ENCODE measurements at places on chromosomes 7 and 10.

GRCh38 chr10:102431452-102432124, 786 bp downstream of the CUEDC2 start:
- DNase-seq: no peak

DNA sequence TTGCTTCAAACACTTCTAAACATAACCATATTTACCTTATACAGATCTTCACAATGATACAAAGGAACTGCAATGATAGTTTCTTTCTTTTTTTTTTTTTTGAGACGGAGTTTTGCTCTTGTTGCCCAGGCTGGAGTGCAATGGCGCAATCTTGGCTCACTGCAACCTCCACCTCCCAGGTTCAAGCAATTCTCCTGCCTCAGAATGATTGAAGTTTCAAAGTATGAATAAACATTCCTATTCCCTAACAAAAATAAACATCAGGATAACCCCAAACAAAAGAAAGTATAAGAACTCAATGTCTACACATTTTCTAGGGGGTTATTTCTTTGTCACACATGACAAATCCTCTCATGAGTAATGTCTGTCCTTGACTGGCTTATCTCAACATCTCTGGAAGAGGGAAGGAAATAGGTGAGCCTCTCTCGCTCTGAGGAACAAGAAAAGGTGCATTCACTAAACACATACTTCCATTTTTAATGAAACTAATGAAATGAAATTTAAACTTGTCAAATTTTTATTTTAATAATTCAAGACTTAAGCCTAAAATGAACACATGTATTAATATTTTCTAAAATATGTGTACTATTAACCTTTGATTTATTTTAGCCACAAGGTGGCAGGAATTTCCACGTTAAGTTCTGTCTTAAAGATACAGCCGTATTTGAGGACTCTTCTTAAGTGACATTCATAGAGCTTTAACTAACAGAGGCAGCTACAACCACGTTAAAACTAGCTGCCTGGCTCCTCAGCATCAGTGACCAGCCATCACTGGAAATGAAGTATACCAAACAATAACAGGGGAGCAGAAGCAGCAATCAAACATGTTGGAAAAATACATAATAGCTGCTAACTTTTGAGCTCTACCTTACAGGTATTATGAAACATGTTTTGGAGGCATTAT, 58.3 kb downstream of the MALSU1 start:
- no peak for DNase-seq

GRCh38 chr10:89494068-89494467, 41.3 kb downstream of the SLC16A12 start:
- DNase-seq: no peak

GRCh38 chr10:132664407-132664806, 121.5 kb downstream of the NKX6-2 start:
- DNase-seq: no peak

DNA sequence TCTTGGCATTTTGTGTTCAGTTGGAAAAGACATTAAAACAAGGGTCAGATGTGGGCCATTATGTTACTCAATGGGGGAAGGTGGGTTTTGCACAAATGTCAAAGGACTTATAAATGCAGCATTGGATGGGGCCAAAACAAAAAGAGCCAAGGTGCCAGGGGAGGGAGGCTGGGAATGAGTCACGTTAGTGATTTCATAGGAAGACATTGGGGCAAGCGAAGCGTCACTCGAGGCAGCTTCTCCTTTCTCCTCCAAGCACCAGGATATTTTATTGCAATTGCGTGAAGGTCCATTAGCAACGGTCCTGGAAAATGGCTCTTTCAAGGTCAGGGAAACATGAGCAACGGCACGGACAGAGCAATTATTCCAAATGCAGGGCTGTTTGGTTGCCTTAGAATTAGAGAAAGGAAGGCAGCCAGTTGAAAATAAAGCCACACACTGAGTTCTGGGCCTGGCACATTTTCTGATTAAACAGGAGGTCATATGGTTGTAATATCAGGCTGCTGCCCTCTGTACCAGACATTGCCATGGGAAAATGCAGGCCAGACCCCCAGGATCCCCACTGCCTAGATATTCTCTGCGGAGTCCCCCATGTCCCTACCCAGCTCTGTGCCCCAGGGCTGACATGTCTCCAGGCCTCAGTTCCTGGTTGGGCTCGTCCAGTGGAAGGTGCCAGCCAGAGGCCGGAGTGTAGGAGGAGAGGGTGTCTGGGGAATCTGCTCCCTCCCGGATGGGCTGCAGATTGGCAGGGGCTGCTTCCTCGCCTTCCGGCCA, 63.3 kb upstream of the NANOS1 start:
- no peak for DNase-seq

GRCh38 chr10:45454262-45454661, 80.2 kb downstream of the ALOX5 start:
- DNase-seq: no peak

- DNase-seq: no peak
Measured at GRCh38 chr7:2399848-2400587, 3.4 kb upstream of the CHST12 start.

DNA sequence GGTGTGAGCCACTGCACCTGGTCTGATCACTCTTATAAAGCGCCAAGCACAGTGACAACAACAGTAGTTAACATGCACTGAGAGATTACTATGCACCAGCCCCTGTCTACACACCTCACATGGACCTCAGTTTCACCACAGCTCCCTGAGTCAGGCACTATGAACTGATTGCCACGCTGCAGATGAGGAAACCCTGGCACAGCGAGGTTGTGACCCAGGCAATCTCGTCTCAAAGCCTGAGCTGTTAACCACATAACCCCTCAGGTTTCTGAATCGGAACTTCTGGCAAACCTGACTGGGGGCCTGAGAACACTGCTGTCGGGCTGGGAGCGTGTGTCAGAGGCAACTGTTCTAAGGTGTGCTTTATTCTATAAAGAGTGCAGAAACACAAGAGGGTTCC, 150.8 kb downstream of the RNF216 start:
- no peak for DNase-seq

All from stimulated activated CD4-positive, alpha-beta T cell treated with anti-CD3 and anti-CD28 coated beads, Interleukin-1b, Interleukin-23, amount 100 ng/mL, for 1 hour (primary cell).